ENCODE measurements at places on chromosomes 3 and 15. TPM values are rescaled to one million over a fixed set of nuclear protein-coding genes. Genes with fewer than 3 reads are reported as not detected.

Gene CNTN4
- total RNA-seq, result 5.7 TPM

DNA sequence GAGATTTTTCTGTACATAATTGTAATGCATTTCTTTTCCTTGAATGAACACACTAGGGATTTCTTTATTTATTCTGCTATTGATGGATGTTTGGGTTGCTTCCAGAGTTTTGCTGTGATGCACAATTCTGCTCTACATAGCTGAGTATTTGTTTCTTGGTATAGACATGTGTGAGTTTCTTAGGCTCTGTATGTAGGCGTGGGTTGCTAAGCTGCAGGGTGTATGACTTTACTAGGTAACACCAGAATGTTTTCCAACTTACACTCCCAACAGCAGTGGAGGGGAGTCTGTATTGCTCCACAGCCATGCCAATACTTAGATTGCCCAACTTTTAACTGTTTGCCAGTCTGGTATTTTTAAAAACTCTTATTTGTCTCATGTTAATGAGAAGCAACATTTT, 155.5 kb upstream of the TNIK start:
- DNase-seq, result no peak

DNA sequence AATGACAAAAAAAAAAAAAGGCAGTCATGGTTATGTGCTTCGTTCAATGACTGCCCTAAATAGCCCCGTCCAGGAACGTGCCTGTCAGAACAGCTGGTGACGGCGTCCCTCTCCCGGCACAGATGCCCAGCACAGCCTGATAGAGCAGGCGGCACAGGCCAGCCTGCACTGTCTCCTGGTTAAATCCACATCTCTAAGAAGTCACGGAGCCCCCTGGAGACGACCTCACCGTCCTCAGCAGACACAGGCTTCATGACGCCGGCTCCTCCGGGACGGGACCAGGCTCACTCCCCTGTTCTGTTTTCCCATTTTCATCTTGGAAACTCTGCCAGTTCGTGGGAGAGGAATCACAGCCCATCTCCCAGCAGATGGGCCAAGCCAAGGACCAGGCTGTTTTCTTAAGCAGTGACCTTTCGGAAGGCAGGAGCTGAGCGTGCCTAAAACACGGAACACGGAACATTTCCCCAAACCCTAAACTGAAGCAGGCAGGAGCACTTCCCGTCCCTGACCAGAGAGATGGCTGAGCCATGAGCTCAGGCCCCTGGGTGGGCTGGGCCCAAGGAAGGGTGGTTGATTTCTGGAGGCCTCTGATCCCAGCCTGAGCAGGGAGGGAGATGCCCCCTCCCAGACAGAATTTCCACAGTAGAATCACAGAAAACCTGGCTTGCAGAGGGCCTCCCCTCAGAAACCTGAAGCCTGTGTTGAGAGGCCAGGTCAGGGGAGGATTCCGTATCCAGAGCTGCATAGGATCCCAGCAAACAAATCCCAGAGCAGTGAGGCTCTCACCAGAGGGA, 35.9 kb downstream of the ADCY5 start:
- DNase-seq, result no peak

DNA sequence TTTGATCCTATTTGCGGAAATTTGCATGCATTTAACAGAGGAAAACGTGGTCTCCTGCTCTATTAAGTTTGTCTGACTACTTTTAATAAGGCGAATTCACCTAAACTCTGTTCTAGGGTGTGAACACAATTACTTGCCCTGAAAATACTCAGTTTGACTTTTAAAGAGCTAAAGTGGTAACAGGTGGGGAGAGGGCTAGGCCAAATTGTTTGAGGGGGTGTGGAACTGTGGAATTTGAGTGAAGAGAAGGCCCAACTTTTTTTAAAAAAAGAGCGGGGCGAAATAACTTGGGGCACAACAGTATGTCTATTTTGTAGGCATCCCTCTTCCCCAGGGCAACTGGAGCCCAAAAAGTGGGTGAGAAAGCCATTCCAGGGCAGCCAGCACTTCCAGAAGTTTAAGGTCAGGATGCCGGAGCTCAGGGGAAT, 580 bp upstream of the FXR1 start:
- DNase-seq, result no peak

DNA sequence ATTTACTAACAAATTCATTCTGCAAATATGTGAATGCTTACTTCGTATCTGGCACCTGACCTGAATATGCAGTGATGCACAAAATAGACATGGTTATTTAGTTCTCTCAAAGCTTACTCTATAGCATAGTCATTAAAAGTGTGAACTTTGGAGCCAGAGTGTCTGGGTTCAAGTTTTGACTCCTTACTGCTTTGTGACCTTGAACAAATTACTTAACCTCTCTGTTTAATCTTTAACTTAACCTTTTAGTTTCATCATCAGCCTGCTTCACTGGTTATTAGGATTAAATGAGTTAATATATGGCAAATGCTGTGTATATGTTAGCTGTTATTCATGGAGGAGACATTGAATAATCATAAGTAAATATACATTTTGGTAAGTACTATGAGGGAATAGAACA, 12.1 kb upstream of the MGA start:
- no peak for DNase-seq

DNA sequence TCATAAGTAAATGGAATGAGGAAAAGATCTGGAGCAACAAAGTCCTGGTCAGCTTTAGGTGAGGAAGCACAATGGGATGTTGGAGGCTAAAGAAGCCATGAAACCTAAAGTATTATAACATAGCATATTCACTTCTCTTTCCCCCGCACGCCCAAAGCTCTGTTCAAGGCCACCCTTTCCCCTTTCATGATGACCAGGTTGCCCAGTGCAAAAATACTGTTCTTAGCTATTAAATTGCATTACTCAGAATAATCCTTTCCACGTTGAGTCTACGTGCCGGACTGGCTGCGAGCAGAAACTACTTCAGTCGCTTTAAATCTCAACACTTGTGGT, 589 bp upstream of the MAPKBP1 start:
- DNase-seq, result no peak

All from A673 (cell line).